Psoas muscle (tissue), 8 donors: ENCODE measurements at places on chromosomes 13 and 19. TPM values are rescaled to one million over a fixed set of nuclear protein-coding genes. Genes with fewer than 3 reads are reported as not detected.

DNA sequence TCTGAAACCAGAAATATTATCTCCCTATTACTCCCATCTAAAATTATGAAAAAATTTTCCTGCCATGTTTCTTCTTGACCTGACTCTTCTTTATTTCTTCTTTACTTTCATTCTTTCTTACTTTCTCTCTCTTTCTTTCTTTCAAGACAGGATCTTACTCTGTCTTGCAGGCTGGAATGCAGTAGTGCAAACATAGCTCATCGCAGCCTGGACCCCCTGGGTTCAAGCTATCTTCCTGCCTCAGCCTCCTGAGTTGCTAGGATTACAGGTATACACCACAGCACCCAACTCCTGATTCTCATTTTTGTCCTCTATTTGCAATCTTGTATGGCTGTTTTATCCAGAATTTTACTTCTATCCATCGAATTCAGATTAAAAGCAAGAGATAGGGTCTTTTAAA lies 631.1 kb downstream of the TBC1D4 start:
- DNase-seq: no peak

DNA sequence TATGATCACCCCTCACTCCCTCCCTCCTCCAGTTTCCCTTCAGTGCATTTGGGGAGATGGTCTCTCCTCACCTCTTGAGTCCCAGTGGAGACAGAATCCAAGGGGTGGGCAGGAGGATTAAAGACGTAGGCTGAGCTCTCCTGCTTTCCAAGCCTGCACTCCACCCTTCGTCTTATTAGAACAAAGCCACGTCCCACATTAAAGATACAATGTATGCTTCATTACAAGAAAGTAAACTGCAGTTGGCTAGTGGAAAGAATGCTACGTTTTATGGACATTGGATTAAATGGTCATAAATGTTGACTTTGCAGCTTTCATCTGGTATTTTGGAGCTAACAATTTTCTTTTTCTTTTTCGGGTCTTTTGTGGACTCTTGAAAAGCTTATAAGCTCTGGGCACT lies 1.5 kb upstream of the KLK11 start:
- DNase-seq: no peak

DNA sequence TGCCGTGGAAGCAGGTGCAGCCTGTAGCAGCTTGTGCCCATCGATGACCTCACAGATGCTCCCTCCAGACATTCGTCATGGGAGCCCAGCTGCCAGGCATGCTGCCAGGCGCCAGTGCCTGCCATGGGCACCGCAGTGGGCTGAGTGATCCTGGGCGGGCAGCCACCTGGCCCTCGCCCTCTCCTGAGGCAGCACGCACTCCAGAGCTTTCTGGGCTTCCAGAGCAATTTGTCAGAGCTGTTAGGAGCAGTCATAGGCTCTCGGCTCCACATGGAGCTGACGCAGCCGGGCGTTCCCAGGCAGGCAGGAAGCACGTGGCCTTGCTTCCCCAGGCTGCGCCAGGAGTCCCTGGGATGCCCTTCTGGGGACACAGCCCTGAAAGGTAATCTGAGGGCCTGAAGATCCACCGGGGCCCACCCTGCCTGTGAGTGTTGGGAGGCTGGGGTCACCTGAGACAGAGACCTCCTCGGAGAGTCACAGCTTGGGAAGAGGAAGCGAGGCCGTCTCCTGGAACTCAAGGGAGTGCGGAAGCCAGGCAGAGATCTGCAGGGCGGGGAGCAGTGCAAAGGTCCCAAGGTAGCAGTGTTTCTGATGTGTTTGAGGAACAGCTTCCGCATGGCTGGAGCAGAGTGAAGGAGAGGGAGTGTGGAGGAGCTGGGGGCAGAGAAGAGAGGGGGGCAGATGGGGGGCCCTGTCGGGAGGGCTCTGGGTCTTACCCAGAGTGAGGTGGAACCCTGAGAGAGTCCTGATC lies 50.6 kb downstream of the DPF1 start:
- DNase-seq: peak; percentile 97

The ADPRHL1 gene
- polyA plus RNA-seq: 219 TPM

GRCh38 chr19:46351241-46352041 lies 4.6 kb downstream of the PPP5C start:
- peak; percentile 80 for DNase-seq
